ENCODE measurements at places on chromosomes 4 and X.
A peak's percentile ranks its signal among the peaks of the same experiment; 100 is the strongest.

DNA sequence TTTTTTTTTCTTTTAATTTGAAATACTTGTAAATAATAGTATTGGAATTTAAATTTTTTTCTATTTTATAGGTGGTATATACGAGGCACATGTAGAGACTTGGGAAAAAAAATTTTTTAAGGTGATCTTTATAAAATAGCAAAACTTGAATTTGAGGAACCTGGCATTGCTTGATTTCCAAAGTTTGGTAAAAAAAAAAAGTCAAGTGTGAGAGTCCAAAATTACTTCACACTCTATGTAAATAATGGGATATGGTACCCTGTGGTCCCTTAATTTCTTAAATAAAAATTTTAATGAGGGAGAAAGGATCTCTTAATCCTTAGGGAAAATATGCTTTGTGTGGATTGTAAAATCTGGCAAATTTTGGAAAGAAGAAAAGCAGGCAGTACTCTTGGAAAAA is 19.0 kb downstream of the SPRY1 start:
- no peak for DNase-seq

GRCh38 chr4:8656711-8657380 is 64.3 kb downstream of the CPZ start:
- DNase-seq, result no peak

DNA sequence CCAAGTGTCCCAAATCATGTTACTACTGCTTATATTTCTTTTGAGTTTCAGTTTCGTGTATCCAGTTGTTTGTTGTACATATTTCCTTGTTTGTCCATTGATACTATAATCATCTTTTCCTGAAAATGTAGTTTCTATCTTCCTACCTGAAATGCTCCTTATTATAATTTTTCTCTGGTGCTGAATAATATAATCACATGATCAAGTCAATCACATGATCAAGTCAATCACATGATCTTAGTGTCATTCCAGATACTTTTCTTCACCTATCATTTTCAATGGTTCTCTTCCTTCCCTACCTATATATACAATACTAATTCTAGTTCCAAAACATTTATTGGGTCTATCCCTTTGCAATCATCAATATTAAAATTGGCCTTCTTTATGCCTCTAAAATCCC is 2058.8 kb downstream of the PCDH7 start:
- no peak for DNase-seq

DNA sequence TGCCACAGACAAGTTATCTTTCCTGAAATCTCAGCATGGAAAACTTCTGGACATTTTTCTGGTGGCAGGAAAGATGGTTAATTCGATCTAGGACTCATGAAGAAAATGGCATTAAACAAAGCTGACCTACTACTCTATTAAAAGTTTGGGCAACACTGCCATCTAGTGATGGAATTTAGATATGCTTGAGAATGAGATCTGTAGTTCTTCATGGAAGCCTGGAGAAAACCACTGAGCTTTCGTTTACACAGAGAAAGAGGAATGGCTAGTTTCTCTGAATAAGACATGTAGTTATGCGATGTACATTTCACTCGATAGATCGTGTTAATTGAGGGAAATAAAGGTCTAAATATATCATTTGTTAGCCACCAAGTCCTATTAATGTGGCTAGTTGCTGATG is 51.7 kb upstream of the CHRDL1 start:
- DNase-seq, result no peak

DNA sequence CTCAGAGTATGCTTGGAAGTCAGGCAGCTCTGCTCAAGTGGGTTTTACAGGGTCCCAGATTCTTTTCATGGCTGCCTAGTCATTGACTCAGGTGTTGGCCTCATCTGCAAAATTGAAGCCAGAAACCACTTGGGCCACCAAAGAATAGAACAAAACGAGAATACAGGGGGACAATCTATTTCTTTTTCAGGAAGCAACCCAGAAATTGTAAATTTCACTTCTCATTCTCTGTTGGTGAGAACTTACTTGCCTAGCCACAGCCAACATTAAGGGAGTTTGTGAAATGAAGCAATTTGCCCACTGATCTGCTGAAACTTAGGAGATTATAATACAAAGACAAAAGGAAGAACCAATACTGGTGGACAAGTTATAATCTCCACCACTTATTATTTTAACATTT is 8.6 kb upstream of the TKTL2 start:
- no peak for DNase-seq

DNA sequence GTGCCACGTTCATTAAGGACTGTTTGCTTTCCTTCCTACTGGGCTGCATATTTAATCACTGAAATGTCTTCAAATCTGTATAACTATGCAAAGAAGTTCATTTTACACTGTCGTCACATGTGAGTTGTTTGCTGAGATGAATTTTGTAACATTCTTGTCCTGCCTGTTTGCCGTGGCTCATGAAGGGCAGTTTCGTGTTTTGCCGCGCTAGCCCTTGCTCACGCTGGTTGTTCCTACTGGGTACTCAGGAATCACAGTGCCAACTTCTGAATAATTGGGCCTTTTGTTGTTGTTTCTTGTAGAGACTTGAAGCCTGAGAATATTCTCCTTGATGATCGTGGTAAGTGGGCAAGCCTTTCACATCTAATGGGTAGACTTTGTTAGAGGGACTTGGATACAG is 52.2 kb downstream of the HTT-AS start:
- DNase-seq, result no peak

- peak; percentile 73 for DNase-seq
These were observed 52.3 kb upstream of the PDLIM3 start for GRCh38 chr4:185587427-185588161.

GRCh38 chr4:20017777-20018115 is 234.0 kb upstream of the SLIT2 start:
- no peak for DNase-seq

DNA sequence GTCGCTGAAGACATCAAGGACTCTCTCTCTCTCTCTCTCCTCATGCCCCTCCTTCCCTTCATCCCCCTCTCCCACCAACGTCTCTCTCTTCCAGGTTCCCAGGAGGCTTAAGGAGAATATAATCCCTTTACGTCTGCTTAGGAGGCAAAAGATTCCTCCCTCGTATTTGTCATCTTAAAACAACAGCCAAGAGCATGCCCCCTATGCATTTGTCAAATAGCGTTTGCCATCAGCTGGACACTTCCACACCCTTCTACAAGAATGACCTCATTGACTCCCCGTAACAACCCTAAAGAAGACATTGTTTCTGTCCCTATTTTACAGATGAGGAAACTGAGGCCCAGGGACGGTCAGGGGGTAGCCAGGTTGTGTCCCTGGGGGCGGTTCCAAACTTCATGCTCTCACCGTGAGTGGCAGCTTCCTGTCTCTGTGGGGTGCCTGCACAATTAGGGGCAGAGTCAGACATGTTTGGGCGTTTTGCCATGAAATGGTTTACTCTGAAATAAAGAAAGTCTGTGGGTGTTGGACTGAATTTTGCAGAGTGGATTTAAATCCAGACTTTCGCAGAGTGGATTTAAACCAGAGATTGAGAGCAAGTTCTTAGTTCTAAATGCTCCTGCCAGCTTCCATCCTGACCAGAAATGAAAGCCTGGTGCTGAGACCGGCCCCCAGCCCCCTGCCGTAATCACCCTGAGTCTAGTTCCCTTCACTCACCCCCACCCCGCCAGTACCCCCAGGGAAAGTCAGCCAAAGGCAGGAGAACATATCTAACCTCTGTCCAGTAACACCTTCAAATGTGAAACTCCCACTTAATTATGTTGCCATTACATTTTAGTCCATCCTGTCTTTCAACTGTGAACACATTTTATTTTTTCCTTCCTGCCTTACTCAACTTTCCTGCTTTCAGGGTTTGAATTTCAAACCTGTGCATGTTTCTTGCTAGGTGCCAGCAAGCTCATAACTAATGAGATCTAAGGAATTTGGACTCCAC is 44.3 kb upstream of the TBL1X start:
- DNase-seq, result no peak

DNA sequence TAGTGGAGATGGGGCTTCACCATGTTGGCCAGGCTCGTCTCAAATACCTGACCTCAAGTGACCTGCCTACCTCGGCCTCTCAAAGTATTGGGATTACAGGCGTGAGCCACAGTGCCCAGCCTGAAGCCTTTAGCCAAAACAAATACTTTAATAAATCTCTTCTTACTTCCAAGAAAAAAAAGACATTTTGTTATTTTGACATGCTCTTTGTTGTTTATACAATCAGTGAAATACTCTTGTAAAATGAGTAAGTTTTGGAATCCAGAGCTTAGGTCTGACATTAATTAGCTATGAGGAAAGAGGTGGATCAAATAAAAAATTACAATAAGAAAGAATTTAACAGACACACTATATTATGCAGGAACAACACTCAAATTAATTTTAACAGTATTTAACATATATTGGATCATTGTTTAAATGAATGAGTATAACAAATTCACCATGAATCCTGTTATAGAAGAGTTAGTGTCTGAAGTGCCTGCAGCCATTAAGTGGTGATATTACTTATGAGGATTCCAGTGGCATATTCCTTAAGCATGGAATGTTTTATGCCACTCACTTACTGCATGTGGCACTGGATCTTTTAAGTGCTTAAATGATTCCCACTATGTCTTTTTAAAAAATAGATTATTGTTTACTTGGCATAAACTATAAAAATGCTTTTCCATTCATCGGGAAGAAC is 260.1 kb upstream of the GIMD1 start:
- DNase-seq, result no peak

GRCh38 chr4:146041139-146042004 is 102.7 kb upstream of the ZNF827 start:
- DNase-seq, result no peak

DNA sequence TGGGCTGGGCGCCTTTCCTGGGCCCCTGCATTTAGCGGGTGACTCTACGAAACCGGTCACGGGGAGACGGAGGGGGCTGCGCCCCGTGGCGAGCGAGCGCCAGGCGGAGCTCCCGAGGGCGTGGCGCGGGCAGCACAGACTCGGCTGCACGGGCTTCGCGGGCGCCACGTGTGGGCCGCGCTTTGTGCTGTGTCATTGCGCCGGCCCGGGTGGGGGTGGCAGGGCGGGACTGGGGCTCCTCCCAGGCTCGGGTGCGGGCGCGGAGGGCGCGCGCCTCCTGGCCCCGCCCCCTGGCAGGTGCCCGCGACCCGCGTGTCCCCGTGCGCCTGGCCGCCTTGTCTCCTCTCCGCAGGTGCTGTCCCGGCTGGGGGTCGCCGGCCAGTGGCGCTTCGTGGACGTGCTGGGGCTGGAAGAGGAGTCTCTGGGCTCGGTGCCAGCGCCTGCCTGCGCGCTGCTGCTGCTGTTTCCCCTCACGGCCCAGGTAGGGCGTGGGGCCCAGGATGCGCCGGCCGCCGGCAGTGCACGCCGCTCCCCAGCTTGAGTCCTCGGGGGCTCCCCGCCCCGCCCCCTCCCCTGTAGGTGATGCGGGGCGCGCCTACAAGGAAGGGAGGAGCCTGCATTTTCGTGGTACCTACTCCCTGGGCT is 651 bp downstream of the UCHL1 start:
- peak; percentile 48 for DNase-seq

GRCh38 chrX:78314561-78314960 is 12.8 kb downstream of the CYSLTR1 start:
- peak; percentile 16 for DNase-seq

- DNase-seq, result no peak
These were observed 172.6 kb upstream of the VCX3A start for GRCh38 chrX:6707497-6707896.

GRCh38 chrX:136967966-136968365 is 65.8 kb downstream of the GPR101 start:
- no peak for DNase-seq

DNA sequence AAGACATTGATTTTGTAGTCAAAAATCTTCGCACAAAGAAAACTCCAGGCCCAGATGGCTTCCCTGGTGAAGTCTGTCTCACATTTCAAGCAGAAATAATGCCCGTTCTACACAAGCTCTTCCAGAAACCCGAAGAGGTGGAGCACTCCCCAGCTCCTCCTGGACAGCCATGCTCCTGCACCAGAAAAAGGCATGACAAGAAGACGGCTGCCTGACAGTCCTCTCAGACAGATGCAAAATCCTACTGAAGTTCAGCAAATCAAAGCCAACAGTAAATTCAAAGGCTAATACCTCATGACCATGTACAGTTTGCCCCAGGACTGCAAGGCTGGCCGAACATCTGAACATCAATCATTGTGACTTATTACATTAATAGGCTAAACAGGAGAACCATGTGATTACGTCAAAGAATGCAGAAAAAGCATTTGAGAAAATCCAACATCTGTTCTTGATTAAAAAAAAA is 30.8 kb upstream of the MXD4 start:
- DNase-seq, result no peak

DNA sequence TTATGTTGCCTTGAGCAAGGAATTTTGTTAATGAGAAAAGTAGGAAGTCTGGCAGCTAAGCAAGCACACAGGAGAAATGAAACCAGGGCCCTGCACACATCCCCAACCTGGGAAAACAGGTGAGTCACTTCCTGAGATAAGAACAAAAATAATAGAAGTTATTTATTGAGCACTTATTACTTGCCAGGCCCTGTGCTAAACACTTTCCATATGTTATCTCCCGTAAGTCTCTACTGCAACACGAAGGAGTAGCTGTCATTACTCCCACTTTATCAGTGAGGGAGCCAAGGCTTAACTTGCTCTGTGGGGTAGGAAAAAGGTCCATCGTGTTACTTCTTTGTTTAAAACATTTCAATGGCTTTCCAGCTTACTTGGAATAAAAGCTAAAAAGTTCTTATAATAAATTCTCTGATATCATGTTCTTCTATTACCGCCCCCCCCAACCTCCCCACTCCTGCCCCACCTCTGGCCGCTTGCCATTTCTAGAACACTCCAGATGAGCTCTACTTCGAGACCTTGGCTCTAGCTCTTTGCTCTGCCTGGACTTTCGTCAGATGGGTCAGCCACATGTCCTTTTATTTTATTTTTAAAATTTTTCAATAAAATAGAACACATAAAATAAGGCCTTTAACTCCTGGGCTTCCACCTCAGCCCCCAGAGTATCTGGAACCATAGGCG is 36.3 kb upstream of the PLAC8 start:
- DNase-seq, result no peak

- DNase-seq, result no peak
These were observed 1293.4 kb downstream of the ARAP2 start for GRCh38 chr4:34950926-34951325.

GRCh38 chr4:55359397-55359916 is 13.4 kb downstream of the SRD5A3 start:
- no peak for DNase-seq

- DNase-seq, result no peak
These were observed 7.6 kb downstream of the SLC25A14 start for GRCh38 chrX:130347321-130347720.

DNA sequence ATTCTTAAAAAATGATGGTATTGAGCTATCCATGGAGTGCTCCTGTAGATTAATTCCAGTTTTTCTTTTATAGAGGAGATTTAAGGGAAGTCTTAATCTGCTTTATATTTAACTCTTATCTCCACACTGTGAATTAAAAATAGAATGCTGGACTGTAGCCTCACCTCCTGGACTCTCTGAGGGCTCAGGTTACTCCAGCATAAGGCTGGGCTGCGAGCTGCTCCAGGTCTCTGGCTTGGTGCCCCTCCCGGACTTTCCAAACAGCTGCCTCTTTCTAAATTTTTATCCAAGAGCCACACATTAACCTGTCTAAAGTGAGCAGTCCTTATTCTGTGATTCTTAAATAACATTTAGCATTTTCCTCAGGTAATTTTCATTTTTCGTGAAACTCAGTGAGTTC is 218.7 kb upstream of the JADE1 start:
- DNase-seq, result no peak

- no peak for DNase-seq
These were observed 86.4 kb upstream of the C4orf50 start for GRCh38 chr4:6104541-6105130.
